ENCODE measurements at places on chromosomes 5 and 9. TPM values are rescaled to one million over a fixed set of nuclear protein-coding genes. Genes with fewer than 3 reads are reported as not detected.

DNA sequence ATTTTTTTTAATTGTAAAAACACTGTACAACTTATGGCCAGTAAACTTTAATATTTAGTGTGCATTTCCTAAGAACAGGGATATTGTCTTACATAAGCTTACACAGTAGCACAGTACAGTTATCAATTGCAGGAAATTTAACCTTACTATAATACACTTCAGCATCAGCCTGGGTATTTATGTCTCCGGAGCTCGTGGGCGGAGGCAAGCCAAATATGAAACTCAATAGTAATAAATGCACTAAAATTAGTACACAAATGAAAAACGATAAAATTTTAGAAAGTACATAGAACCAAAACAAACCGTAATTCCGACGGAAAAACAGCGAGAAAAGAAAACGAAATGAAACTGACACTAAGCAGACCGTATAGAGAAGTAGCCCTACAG is 91.2 kb downstream of the ANXA2R start:
- DNase-seq, result no peak

GRCh38 chr5:25892211-25892610 is 1146.2 kb downstream of the CDH9 start:
- DNase-seq, result no peak

DNA sequence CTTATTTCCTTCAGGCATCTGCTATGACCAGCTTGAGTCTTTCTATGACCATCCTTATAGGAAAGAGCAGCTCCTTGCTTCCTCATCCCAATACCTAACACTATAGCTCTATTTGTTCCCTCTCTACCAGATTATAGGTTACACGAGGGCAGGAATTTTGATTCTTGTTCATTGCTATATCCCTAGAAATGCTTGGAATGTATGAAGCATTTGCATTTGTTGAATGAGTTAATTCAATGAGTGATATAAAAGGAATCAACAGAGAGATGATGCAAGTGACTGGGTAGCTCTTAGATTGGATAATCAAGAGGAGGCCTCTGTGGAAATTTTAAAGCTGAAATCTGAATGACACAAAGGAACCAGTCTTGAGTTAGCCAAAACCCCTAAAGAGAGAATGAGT is 13.9 kb downstream of the ZCCHC9 start:
- DNase-seq, result no peak

The GNA14 gene
- 5.8 TPM for total RNA-seq

DNA sequence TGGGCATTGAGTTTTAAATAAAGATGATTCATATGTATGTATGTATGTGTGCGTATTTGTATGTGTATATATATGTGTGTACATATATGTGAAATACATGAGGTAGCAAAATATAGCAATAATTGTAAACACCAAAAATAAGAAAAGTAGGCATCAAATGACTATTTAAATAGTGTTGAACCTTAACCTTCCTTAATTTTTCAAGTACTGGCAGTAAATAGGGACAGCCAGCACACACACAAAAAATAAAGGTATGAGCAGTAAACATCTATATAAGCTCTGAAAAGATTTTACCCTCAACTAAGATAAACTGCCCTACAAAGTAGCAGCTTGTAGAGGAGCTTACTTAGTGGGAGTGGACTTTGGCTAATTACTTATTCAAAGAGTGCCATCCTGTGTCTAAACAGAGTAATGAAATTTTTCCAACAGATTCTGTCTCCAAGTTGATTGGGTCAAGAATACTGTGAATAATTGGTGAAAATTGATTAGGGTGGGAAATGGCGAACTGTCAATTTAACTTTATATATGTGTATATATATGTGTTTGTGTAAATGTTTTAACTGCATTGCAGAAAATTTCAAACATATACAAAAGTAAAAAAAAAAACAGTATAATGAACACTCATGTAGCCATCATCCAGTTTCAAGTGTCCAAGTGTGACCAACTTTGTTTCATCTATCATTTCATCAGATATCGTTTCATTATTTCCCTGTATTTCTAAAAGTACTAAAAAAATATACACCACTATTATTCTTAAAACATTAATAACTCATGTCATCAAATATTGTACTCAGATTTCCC is 2.0 kb upstream of the ADAMTS6 start:
- no peak for DNase-seq

The PLCXD3 gene
- total RNA-seq, result 5.9 TPM

- no peak for DNase-seq
Measured at GRCh38 chr5:122471752-122472061, 159.7 kb downstream of the SNCAIP start.

DNA sequence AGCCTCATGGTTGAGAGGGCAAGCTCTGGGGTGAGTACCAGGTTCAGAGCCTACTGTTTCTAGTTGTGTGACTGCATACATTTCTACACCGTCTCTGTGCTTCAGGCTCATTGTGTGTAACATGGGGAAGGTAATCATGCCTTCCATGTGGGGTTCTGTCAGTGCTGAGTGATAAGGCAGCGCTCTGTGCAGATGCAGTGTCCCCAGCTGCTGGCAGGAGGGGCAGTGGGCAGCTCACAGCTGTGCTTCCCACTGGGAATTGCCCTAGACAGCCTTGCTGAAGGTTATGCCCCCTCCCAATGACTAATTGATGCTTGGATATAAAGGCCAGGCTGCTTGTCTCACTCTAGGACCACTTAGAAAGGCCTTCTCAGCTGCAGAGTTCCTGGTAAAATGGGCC is 121.8 kb upstream of the SAP30L start:
- DNase-seq, result no peak

DNA sequence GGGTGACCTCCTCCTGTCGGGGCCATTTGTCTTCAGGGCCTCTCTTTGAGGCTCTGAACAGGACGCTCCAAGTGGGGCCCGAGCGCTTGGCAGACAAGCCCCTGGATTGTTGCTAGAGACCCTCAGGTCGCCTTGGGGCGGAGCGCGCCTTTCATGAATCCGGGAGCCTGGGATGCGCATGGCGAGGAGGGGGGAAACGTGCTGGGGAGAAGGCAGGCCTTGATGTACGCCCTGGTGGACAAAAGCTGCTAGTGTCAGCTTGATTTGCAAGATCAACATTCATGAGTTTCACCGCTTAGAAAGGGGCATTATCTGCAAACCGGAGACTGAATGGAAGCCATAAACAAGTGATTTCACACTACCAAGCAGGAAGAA is 226.3 kb downstream of the SMARCA2 start:
- DNase-seq, result no peak

- DNase-seq, result no peak
Measured at GRCh38 chr5:121741156-121741555, 110.5 kb upstream of the FTMT start.

GRCh38 chr9:120570296-120570695 is 9.7 kb downstream of the CDK5RAP2 start:
- DNase-seq, result no peak

The NEURL1B gene
- 17.6 TPM for total RNA-seq

DNA sequence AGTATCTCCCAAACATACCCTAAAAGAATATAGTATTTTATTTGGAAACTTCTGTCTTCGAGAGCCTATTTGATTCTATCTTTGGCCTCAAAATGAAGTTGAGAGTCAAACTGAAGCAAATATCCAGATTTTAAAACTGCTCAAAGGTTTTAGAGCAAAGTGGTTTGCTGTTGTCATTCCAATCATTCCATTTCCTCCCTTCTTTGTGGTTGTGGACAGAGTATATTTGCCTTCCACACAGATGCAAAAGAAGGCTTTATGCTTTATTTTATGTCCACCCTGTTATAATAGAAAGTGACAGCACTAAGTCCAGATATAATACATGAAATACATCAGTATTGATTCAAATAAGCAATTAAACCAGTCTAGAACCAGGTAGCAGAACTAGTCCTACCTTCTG is 12.4 kb downstream of the GZMK start:
- DNase-seq, result no peak

The TCF7 gene
- total RNA-seq, result 2.1 TPM

DNA sequence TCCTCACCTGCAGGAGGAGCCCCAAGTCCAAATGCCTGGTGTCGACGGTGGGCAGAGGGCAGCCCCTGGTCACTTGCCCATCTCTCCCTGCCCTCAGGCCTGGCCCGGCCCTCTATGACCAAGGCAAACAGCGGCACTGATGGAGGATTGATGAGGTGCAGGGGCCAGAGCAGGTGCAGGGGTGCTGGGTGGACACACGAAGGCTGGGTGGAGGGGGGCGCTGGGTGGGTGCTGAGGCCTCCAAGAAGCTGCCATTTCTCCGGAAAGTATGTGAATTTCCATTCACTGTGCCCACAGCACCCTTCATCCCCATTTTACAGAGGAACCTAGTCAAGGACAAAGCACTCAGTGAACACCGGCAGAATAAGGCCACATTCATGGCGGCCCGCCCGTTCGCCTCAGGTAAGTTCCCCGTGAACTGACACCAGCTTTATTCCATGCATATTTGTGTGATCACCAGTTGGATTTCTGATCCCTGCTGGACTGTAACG is 143.8 kb upstream of the PPP1R26 start:
- DNase-seq, result no peak

GRCh38 chr5:160198146-160198545 is 31.2 kb upstream of the FABP6 start:
- DNase-seq, result no peak

GRCh38 chr5:95664204-95664786 is 17.7 kb downstream of the RFESD start:
- DNase-seq, result no peak

DNA sequence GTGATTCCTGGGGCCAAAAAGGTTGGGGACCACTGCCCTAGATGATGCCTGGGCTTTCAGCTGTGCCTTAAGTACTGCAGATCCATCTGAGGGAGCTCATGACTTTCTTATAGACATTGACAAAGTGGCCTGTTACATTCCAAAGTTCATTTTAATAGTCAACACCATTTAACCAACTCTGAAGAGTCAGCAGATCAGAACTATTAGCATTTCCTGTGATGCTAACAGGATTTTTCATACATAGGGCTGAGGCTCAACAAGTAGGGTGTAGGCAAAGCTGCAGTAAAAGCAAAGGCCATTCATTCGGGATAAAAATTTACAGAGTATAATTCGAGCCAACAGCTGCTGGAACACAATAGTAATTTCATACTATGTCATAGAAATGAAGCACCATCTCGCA is 105.4 kb downstream of the LPAR1 start:
- no peak for DNase-seq

GRCh38 chr9:19160085-19160484 is 32.8 kb upstream of the PLIN2 start:
- DNase-seq, result no peak

DNA sequence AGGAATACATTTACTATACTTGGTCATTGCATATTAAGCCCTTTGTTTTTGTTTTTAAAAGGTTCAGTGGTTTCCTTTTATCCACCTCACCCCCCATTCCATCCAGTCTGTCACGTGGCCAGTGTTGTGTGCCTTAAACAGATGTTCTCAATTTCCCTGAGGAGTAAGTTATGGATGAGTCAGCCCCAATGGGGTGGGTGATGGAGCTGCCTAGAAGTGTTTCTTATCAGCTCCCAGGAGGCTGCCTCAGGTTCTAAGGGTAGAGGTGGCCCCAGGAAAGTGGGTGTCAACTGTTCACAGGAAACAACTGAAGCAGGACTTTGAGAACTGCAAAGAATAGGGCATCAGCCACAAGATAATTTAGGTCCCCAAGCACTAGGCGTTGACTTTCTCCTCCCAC is 41.1 kb downstream of the ACTBL2 start:
- DNase-seq, result no peak

- no peak for DNase-seq
Measured at GRCh38 chr5:101024299-101024698, 121.2 kb upstream of the ST8SIA4 start.

The PCDHB11 gene
- 6.0 TPM for total RNA-seq

DNA sequence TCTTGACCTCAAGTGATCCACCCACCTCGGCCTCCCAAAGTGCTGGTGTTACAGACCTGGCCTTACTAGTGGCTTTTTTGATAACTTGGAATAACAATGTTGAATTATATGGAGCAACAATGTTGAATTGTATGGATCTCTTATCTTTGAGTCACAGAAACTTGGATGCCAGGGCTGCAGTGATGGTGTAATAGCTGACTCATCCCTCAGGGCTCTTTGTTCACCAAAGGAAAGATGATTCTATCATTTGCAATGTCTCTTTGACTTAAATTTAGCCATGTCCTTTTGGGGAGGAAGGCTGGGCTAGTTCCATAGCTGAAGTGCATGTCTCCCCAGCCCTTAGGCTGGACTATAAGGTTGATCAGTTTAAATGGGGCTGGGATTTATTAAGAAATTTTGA is 172.3 kb downstream of the PDZD2 start:
- no peak for DNase-seq

GRCh38 chr9:70607329-70607728 is 192.9 kb upstream of the KLF9 start:
- DNase-seq, result no peak

- no peak for DNase-seq
Measured at GRCh38 chr5:73740274-73740790, 114.3 kb downstream of the ARHGEF28 start.
